Activated naive CD4-positive, alpha-beta T cell treated with anti-CD3 and anti-CD28 coated beads, Interleukin-2, amount 50 U/mL, for 72 hours (primary cell): ENCODE measurements at places on chromosomes 4 and X. TPM values are rescaled to one million over a fixed set of nuclear protein-coding genes. Genes with fewer than 3 reads are reported as not detected.

CFAP299 gene
- not detected for total RNA-seq

NPY5R gene
- not detected for total RNA-seq

NCBP2L gene
- not detected for total RNA-seq

TRIML2 gene
- not detected for total RNA-seq

P2RY4 gene
- total RNA-seq: 0.31 TPM

TRAM1L1 gene
- total RNA-seq: not detected

PNMA6F gene
- total RNA-seq: not detected

EXOSC9 gene
- 75.4 TPM for total RNA-seq

SYTL4 gene
- total RNA-seq: not detected

IL21 gene
- 40.1 TPM for total RNA-seq

FRMD7 gene
- total RNA-seq: not detected

CACNA1F gene
- total RNA-seq: 1.7 TPM

- no peak for DNase-seq
Observed at GRCh38 chrX:112834031-112834845, 6.4 kb downstream of the AMOT start.

- no peak for DNase-seq
Observed at GRCh38 chrX:11311706-11312105, 18.5 kb downstream of the AMELX start.

DNA sequence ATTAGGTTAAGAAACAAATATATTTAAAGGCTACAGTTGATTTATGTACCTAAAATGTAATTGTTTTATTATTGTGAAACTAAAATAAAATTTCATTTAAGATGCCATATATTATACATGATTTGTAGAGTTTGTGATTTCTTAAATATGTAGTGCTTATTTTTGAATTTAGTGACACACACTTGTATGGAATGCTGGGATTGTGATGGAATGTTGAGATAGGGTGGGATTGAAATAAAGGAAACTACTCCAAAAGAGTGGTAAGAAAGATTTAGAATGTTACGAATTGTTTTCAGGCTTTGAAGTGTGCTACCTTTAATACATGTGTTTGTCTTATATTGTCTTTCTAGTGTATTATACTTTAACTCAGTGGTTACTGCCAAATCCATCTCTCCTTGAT is 330.3 kb upstream of the PITX2 start:
- DNase-seq: no peak

DNA sequence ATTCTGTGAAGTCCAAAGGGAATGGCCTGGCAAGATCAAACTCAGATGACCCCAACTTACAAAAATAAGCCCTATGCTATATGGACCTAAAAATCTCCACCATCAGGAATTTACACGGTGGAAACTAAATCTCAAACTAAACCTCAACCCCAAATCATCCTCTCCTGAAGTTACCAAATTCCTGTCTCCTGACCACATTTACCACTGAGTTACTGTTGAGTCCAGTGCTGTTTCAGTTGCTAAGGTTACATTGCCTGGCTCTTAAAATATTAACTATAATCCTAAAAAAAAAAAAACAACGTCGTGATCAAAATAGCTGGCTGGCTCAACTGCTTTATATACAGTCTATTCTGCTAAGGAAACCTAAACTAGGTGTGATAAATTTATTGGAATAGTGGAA is 315.2 kb upstream of the SLIT2 start:
- DNase-seq: no peak

DNA sequence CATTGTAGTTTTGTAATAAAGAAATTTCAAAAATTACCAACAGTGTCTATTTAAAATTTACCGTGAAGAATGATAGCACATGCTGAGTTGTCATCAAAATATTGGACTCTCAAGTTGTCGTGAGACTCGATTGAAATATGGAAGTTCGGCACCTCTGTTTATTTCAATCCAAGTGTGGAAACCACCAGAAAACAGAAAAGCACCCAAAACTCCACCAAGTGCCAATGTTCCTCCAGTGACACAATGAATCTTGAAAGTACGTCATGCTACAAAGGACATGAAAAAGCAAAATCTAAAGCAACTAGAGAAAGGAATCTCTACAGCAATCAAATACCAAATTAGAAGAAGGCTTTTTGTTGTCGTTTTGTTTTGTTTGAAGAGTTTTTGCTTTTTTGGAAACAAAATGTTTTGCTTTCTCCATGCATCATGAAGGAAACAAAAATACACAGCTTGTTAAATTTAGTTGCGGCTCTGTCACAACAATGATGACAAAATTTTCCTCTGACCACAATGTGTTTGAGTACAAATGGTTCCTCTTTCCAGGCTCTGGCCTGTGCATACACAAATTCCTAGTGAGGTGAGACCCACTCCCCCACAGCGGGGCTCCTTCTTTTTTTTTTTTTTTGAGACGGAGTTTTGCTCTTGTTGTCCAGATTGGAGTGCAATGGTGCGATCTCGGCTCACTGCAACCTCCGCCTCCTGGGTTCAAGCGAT is 9.6 kb upstream of the IL13RA1 start:
- DNase-seq: no peak

DNA sequence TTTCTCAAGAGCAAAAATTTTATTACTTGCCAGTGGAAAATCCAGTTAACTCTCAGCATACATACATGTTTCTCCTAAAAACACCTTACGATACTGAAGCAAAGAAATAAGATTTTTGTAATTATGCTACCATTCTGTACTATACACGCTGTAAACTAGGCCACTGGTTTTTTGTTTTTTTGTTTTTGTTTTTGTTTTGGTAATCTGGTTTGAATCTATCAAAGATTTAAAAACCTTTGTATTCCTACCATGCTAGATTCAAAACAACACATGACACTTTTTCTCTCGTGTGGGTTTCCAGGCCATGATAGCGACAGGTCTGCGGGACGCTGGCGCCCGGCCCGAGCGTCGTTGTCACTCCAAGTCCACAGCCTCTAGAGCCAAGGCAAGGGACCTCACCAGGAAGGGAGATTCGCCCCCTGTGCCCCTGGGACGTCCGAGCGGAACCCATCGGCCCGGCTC is 723 bp downstream of the TMEM192 start:
- DNase-seq: no peak

DNA sequence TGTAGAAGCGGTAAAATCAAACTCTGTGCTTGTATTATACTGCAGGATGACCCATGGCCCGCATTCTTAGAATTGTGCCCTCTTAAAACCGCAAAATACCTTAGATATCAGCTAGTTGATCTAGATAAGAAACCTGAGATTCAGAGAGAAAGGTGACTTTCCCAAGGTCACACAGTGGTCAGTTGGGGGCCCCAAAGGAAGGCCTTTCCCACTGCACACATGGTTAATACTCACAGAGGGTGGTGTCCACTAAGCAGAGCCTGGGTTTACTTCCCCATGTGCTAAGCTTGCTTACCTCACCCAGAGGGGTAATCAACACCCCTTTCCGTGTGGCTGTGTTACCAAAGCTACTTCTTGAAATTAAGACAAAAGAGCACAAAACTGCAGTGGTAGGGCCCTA is 66.3 kb downstream of the RBM47 start:
- DNase-seq: no peak

DNA sequence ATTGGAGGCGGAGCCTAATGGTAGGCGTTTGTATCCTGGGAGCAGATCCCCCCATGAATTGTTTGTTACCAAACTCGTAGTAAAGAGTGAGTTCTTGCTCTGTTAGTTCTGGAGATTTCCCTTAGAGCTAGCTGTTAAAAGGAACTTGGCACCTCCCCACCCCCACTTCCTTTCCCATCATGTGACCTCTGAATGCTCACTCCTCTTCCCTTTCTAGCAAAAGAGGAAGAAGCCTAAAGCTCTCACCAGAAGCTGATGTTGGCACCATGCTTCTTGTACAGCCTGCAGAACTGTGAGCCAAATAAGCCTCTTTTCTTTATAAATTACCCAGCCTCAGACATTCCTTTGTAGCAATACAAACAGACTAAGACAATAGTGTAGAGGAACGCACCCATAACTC is 13.8 kb upstream of the ATOH1 start:
- no peak for DNase-seq

GRCh38 chr4:17347445-17347844 is 164.4 kb downstream of the QDPR start:
- DNase-seq: no peak

DNA sequence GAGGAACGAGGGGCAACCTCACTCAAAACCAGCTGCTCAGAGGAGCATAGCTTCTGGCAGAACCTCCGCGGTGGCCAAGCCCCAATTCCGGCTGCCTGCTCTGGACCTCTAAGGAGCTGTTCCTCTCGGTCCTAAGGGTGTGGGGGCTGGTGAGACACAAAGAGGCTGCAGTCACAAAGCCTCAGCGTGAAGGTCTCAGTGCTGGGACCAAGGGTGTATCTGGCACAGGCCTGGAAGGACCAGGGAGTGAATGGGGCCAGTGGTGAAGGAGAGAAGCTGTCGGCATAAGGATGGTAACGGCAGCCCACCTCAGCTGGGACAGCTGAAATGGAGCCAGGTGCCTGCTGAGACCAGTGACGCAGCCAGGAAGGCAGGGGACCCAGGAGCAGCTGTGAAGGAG is 5.3 kb downstream of the PDE6B start:
- DNase-seq: no peak

DNA sequence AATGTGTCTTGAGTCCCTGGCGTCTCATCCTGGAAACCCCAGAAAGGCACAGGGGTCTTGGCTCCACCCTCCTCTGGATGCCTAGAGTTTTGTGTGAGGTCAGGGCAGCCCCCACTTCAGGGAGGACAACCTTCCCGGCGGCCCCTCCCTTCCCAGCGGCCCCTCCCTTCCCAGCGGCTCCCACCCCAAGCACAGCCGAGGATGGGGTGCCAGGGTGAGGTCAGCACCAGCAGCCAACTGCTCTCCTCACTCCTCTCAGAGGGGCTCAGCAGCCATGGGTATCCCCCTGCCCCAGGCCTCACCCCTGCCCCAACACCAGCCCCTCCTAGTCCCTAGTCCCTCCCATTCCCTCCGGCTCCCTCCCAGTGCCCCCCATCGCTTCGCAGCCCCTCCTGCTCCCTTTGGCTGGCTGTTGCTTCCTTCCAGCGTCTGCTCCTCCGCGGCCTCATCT is 17.4 kb downstream of the DGKQ start:
- no peak for DNase-seq

- no peak for DNase-seq
Observed at GRCh38 chr4:60485276-60485675, 714.9 kb upstream of the ADGRL3 start.

GRCh38 chr4:130257271-130257670 is 1161.3 kb downstream of the C4orf33 start:
- no peak for DNase-seq
